Stimulated activated CD8-positive, alpha-beta memory T cell treated with anti-CD3 and anti-CD28 coated beads, Interleukin-4, amount 100 ng/mL, for 4 hours (primary cell): ENCODE measurements at places on chromosomes 13 and 19.

DNA sequence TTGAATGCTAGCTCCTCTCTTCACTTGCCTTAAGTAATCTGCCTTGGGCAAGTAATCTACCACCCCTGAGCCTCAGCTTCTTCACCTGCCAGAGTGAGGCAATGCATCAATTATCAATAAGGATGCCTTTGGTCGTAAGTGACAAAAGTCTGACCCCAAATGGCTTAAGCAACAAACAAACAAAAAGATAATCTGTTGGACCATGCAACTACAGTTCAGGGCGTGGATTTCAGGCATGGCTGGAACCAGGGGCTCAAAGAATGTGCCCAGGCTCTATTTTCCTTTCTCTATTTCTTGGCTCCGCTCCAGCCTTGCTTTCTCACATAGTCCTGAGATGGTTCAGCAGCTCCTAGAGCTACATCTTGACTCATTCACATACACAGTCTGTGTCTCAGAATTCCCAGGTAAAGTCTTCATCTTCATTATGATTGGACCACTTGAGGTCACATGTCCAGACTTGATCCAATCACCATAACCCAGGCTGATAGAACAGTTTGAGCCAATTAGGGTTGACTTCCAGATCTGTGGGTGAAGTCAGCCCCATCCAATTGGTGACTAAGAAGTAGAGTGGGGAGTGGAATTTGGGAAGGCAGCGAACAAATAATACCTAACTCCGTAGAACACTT, 29.6 kb downstream of the ACSBG2 start:
- DNase-seq: no peak

- DNase-seq: no peak
Measured at GRCh38 chr19:31459430-31459829, 110.2 kb upstream of the TSHZ3 start.

DNA sequence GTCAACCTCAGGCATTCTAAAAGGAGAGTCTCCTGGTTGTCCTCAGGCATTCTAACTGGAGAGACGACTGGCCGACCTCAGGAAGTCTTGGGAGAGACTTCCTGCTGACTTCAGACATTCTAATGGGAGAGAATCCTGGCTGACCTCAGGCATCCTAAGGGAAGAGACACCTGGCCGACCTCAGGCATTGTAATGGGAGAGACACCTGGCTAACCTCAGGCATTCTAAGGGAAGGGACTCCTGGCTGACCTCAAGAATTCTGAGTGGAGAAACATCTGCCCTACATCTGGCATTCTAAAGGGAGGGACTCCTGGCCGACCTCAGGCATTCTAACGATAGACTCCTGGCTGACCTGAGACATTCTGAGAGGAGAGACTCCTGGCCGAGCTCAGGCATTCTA, 1353.3 kb downstream of the UQCRFS1 start:
- no peak for DNase-seq

- DNase-seq: no peak
Measured at GRCh38 chr13:99477493-99477892, 23.8 kb upstream of the TM9SF2 start.

DNA sequence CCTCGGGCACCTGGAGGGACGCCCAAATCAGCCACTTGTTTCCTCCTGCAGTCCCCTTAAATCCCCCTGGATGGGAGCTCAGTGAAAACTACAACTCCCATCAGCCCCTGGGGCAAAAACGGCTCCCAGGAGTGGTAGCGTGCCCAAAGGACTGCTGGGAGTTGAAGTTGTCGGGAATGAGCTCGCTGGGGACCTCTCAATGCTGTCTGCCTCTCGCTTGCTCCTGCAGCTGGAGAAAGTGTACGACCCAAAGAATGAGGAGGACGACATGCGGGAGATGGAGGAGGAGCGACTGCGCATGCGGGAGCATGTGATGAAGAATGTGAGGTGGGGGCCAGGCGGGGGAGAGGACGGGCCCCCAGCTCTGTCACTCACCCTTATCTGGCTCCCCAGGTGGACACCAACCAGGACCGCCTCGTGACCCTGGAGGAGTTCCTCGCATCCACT, 14.7 kb upstream of the DHDH start:
- DNase-seq: no peak

- DNase-seq: no peak
Measured at GRCh38 chr19:35329323-35329722, 336 bp downstream of the CD22 start.

GRCh38 chr13:99446242-99446641, 55.0 kb upstream of the TM9SF2 start:
- no peak for DNase-seq

- no peak for DNase-seq
Measured at GRCh38 chr19:3801412-3802096, 15.4 kb upstream of the MATK start.

- no peak for DNase-seq
Measured at GRCh38 chr19:33906578-33907335, 110.1 kb downstream of the KCTD15 start.

- DNase-seq: no peak
Measured at GRCh38 chr13:43528992-43529391, 257.8 kb downstream of the ENOX1 start.

DNA sequence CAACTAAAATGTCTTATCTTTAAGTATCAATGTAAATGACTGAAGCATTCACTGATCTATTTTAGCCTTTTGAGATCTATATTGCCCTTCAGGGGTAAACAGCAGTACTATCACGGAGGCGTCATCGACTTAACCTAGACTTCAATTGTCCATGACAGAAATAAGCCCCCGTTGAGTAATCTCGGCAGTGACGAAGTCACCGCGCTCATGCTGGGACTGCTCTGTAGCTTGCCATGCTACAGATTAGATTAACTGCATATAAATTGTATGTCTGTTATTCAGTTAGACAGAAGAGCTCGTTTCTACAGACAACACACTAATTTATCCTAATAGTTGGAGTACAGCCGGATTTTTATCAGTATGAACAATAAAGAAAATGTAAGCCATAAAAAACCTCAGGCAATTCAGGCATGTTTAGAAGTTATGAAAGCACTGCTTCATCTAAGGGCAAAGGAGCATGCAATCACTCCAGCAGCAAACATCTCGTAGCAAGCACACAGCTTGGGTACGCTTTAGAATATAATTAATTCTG, 56.6 kb downstream of the TUBGCP3 start:
- DNase-seq: no peak

GRCh38 chr13:111184458-111185401, 69.6 kb downstream of the ARHGEF7 start:
- peak; percentile 10 for DNase-seq

DNA sequence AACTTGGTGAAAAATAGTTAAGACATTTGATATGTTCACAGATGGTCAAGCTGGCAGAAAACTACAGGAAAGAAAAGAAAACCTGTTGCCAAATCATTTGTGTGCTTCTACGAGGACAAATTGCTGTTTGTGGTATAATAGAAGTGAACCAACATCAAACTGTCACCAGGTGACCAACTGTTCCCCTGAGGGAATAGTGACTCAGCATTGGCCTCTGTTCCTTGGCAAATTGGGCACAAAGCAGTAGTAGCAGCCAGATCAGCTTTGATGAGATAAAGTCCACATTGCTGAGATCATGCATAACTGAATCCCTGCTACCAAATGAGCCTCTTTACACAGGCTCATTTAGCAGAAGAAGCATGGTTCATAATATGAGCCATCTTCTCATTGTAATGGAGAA, 103.5 kb downstream of the POSTN start:
- DNase-seq: no peak

- DNase-seq: no peak
Measured at GRCh38 chr13:94431574-94431973, 47.9 kb downstream of the DCT start.

DNA sequence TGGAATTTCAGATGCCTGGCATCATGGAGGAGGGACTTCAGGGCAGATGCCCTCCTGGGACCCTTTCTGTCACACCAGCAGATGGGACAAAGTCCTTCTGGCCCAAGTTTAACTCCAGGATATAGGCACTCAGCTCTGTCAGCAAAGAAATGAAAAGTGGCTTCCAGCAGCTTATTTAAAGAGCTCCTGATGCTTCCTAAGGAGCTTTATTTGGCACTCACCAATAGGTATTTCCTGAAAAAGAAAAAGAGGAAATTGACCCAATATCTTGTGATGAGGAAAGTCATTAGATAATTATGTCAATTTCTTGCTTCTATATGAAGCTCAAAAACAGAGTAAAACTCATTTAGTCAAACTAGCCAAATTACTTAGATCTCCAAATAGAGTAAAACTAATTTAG, 224.6 kb downstream of the RAP2A start:
- DNase-seq: no peak

GRCh38 chr13:74977498-74977897, 504.5 kb downstream of the TBC1D4 start:
- no peak for DNase-seq

- peak; percentile 48 for DNase-seq
Measured at GRCh38 chr19:35114353-35115176, 1.1 kb upstream of the FXYD3 start.

GRCh38 chr19:45553464-45553863, 31.1 kb downstream of the OPA3 start:
- no peak for DNase-seq

- DNase-seq: no peak
Measured at GRCh38 chr19:34213283-34213682, 41.0 kb downstream of the LSM14A start.

DNA sequence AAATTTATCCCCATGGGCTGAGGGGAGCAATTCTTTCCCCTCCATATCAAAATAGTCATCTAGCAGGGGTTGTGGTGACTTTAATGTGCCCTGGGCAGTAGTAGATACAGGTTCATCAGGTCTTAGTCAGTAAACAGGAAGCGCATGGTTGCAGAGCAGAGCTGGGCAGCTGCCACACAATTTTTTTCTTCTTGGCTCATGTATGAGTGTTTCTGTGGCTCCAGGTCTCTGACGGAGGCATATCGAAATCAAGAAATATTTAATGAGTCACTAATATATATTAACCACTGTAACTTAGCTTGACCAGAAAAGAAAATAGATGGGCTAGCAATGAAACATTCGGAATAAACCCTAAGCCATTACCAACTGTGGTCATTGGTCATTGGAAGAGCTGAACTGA, 68.4 kb upstream of the UBL3 start:
- no peak for DNase-seq

GRCh38 chr13:36965767-36966166, 33.4 kb downstream of the ALG5 start:
- no peak for DNase-seq

DNA sequence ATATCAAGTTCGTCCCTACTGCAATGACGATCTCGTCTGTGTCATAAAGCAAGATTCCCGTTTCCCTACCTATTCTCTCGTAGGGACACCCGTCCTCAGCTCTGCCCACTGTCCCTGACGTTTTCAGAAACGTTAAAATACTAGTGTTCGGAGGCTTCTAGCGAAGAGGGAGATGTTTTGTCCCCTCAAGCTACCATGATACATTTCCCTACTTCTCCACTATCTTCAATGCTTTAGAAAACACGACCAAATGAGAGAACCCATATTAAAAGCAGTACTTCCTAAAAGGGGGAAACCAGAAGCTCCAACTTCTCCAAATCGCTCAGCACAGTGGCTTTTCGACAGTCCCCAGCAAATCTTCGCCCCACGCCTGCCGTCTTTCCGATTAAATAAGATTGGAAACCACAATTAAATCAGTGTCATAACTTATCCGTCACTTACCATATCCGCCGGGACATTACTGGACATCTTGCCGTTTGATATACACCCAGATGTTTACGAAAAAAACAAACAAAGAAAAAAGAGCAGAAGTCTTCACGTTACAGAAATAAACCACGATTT, 1.3 kb downstream of the UBL3 start:
- DNase-seq: no peak

DNA sequence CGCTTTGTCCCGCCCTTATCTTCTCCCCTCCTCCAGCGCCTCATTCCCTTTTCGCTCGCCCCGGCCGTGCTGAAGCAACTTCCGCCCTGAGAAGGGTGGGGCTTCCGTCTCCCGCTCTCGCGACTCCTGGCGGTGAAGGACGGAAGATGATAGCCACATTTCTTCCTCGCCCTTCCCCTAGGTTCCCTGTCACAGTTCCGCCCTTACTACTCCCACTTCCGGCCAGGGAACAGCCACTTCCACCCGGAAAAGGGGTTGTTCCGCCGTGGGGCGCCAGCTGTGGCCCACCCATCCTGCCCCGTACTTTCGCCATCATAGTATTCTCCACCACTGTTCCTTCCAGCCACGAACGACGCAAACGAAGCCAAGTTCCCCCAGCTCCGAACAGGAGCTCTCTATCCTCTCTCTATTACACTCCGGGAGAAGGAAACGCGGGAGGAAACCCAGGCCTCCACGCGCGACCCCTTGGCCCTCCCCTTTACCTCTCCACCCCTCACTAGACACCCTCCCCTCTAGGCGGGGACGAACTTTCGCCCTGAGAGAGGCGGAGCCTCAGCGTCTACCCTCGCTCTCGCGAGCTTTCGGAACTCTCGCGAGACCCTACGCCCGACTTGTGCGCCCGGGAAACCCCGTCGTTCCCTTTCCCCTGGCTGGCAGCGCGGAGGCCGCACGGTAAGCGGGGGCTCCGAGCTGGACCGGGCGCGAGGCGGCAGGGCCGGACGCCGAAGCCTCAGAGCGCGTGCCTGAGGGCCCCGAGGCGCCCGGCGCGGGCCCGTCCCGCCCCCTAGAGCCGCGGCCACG, at the start of gene RPS19:
RPS19 (plus strand) TSS at position 638 of the 801 bp plus-strand sequence. CDS start 520 bp downstream, outside the sequence.
- peak; percentile 96 for DNase-seq

GRCh38 chr13:31276421-31276820, 76.6 kb downstream of the B3GLCT start:
- no peak for DNase-seq

GRCh38 chr19:17234911-17235299, 8.9 kb downstream of the OCEL1 start:
- DNase-seq: peak; percentile 36

DNA sequence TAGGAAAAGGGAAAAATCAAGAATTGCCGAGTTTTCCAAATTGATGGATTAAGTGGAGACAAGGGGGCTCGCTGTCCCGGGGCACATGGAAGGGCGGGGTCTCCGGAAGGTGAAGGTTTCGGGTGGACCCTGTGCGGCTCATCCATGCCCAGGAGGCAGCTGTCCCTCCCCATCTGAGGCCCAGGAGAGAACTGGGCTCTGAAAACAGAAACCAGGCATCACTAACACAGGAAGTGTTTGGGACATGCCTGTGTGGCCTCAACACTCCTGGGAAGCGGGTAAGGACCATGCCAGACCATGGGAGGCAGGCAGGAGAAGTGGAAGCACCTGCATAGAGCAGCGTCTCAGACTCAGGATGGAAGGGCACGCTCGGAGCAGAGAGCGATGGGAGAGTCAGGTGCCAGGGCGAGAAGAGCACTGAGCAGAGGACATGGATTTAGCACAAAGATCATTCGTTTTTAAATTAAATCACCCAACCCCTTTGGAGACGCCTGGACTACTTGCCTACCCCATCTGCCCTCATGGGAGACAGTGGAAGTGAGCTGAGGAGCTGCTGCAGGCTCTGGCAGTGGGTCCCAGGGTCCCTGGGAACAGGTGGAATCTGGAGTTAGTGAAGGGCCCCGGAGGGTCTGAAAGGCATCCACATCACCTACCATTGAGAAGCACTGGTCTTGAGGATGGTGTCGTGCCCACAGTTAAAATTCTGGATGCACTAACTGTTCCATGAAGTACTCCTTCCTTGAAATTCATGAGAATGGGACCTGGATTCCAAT, 183.2 kb upstream of the SOX1 start:
- DNase-seq: no peak
